ENCODE measurements at places on chromosomes 5 and 9.

DNA sequence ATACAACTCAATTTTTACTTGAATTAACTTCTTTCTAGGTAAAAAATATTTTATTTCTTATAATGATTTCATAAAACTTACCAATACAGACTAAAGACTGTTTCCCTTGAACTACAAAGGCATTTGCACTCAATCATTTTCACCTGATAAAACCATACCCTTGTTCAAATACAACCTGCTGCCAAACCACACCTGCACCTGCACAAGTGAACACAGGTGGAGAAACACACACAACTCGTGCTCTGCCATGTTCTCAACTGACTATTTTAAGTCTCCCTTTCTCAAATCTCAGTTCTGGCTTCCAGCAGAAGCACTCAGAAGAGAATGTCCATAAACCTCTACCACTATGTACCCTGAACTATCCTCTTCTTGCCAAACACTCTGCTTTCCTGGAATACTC lies 1892.1 kb downstream of the MAT2B start:
- no peak for DNase-seq

- no peak for DNase-seq
Measured at GRCh38 chr5:128749136-128749898, 211.3 kb upstream of the FBN2 start.

- no peak for DNase-seq
Measured at GRCh38 chr9:24881361-24881760, 335.7 kb upstream of the IZUMO3 start.

GRCh38 chr5:17094830-17095229 lies 122.6 kb upstream of the BASP1 start:
- DNase-seq: no peak

- DNase-seq: no peak
Measured at GRCh38 chr5:35009019-35009418, 38.7 kb downstream of the AGXT2 start.

DNA sequence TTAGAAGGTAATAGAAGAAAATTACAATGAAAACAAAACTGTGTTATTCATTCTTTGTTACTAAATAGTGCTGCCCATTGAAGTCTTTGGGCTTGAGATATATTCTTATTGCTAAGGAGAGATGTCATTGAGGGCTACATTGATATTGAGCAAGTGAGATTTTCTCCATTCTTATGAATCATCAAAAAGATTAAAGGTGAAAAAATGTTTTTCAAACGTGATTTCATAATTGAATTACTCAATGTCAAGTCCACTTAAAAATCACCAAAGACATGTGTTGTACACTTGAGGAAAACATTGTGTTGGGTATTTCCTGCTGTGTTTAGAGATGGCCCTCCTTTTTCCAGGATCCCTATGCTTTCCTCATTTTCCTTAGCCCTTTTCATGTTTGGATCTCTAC lies 448.1 kb downstream of the NFIB start:
- no peak for DNase-seq

DNA sequence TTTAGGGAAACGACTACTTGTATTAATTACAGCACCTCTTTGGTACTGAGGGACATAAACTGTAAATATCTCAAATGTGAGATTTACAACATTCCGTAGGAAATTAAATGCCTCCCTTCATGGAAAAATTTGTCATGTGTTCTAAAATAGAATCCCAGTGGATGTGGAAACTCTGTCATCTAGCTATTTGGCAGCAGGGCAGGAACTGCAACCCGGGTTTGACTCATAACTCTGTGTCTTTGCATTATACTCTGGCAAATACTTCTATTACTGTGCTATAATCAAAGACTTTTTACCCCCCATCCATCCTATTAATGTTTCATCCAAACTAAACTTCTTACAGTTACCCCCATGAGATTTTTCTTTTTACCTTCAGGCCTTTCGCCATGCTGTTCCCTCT lies 6.6 kb downstream of the PLPPR1 start:
- no peak for DNase-seq

DNA sequence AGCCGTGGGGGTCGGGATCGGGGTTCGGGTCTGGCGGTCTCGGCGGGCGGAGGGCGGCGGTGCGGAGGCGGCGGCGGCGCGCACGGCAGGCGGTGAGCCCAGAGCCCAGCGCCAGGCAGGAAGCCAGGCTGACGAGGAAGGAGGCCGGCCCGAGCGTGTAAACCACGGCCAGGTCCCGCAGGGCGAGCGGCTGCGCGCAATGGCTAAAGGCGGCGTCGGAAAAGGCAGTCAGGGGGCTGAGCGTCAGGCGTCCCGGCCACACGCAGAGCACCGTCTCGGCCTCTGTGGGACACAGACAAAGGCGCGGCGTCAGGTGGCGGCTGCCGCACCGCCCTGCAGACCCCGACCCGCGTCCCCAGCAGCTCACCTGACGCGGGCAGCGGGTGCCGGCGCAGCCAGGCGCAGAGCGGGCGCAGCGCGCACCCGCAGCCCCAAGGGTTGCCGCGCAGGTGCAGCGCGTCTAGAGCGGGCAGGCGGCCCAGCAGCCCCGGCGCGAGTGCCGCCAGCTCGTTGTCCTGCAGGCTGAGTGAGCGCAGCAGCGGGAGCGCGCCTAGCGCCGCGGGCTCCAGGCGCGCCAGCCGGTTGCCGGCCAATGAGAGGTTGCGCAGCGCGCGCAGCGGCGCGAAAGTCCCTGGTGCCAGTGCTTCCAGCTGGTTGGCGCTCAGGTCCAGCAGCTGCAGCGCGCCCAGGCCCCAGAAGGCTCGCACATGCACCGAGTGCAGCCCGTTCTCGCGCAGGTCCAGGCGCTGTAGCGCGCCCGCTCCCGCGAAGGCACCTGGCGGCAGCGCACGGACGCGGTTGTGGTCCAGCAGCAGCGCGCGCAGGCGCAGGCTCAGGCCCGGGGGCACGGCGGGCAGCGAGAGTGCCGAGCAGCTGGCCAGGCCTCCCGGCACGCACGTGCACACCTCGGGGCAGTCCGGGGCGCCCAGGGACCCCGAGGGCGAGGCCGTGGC lies 671 bp downstream of the LRRC26 start:
- DNase-seq: peak; percentile 79

DNA sequence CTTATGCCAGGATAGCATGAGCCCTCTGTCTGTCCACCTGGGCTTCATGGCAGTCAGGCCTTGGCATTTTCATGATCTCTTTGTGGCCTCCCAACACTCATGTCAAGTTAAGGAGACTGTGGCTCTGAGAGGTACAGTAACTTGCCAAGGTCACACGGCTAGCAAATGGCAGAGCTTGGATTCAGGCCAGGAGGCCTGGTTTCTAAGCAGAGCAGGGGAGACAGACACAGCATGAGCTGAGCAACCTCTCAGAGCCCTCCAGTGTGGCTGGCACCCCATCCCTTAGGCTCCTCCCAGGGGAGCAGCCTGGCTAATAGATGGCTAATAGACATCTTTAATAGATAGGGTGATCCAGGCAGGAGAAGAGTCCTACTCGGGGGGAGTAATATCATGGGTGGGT lies 4.1 kb downstream of the SYNPO start:
- no peak for DNase-seq

- DNase-seq: peak; percentile 45
Measured at GRCh38 chr5:179668391-179668790, 12.4 kb downstream of the CBY3 start.

- no peak for DNase-seq
Measured at GRCh38 chr9:99818500-99818899, 3.2 kb upstream of the NR4A3 start.

DNA sequence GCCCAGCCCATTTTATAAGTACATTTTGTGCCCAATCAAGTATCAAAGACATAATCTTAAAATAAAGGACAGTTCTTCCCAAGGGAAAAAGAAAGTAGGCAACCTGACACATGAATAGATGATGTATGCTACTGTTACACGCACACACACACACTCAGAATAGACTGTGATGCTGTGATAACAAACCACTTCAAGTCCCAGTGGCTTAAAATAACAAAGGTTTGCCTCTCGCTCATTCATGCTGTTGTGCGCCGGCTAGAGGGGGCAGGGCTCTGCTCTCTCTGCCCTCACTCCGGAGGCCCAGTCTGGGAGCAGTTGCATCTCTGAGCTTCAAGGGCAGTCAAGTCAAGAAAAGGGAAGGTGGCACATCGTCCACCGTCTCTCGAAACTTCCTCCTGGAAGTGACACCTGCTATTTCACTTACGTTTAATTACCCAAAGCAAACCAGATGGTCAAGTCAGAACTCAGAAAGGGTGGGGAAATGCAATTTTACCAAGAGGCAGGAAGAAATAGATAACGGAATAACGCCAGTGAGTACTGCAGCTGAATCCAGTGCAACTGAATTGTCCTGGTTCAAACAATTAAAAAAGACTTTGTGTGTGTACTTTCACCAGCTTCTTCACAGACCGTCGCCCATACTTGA lies 43.3 kb downstream of the ANKRD33B start:
- DNase-seq: peak; percentile 91

- DNase-seq: no peak
Measured at GRCh38 chr9:19732441-19732951, 56.3 kb downstream of the SLC24A2 start.

- no peak for DNase-seq
Measured at GRCh38 chr5:96112123-96112670, 150.5 kb upstream of the ELL2 start.

DNA sequence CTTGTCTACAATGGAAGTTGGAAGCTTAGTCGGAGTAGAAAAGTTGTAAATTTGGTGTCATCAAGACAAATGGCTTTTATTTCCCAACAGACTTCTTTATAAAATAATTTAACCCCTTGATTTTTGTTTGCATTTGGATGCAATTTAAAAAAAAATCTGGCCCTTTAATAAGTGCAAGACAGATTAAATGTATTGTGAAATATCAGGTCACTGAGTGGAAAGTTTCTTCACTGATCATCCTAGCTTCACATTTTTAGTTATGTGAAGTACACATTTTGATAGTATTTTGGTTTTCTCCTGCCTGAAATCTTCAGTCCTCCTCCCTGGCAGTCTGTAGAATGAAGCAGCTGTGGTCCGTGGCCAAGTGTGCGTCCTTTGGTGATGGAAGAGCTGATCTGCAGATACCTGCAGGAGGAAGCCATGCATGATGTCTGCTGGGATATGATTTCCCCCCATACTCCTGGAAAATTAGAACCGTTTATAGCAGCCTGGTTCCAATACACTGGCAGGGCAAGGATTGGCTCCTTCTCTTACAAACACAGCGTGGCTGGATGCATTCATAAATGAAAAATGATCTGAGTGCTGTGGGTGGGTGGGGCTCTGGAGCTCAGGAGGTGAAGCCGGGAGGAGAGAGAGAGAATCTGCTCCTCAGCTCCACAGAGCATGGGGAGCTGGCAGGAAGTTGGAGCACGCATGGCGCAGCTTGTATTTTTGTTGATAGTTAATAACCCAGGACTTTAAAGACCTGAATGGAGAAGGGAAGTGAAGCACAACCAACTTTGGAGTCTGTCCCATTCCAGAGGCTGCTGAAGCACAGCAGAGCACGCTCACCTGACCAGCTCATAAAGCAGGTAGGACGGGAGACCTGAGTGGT lies 238.4 kb downstream of the GOLPH3 start:
- DNase-seq: no peak

- DNase-seq: no peak
Measured at GRCh38 chr5:13990896-13991295, 46.4 kb upstream of the DNAH5 start.

- DNase-seq: no peak
Measured at GRCh38 chr9:8832955-8833354, 1033.4 kb upstream of the DMAC1 start.

- DNase-seq: no peak
Measured at GRCh38 chr5:100165309-100165708, 369.9 kb upstream of the FAM174A start.

GRCh38 chr5:151810449-151810848 lies 38.7 kb downstream of the G3BP1 start:
- no peak for DNase-seq

DNA sequence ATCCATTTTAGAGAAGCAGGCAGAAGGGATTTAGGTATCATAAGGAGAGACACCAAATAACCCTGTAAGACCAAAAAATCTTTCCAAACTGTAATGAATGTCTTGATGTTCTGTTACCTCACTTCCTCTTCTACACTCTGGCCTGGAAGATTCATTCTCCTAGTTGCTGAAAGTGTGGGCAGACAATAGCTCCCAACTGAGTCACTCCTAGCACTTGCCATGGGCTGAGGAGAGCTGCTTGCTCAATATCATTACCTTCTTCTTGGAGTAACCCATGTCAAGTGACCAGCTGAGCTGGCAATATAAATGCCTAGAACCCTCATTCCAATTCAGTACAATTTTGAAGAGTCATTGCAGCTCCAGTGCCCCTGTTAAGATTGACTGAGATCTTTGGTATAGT lies 1985.5 kb upstream of the CDH6 start:
- DNase-seq: no peak

- no peak for DNase-seq
Measured at GRCh38 chr5:168776070-168776469, 196.9 kb upstream of the PANK3 start.

GRCh38 chr5:149999866-150000255 lies 593 bp downstream of the TIGD6 start:
- no peak for DNase-seq

DNA sequence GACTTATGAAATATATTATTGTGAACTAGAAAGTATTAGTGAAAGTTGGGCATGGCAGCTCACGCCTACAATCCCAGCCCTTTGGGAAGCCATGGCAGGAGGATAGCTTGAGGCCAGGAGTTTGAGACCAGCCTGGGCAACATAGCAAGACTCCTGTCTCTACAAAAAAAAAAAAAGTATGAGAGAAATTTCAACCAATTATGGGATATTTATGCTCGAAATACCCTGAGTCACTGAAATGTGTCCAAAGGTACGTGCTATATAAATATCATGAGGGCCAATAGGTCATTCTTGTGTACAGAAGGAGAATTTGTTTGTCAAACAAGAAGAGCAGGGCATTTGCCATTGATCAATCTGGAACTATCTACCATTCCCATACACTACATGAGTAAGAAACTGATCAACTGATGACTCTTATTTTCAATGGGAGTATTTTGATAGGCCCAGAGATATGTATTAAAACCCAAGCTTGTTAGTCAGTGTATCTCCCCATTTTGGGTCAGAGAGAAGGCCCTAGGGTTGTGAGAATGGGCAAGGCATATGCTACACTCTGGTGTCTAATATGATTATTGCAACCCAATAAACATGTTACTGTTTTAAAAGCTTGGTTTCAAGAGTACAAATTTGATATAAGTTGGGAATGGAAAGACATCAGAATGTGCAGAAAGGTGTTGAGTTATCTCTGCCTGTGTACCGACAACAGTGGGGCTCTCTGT lies 21.7 kb upstream of the HOMER1 start:
- DNase-seq: no peak

GRCh38 chr5:33711094-33711679 lies 180.6 kb downstream of the ADAMTS12 start:
- no peak for DNase-seq

GRCh38 chr5:173920024-173920753 lies 32.0 kb downstream of the CPEB4 start:
- peak; percentile 35 for DNase-seq

DNA sequence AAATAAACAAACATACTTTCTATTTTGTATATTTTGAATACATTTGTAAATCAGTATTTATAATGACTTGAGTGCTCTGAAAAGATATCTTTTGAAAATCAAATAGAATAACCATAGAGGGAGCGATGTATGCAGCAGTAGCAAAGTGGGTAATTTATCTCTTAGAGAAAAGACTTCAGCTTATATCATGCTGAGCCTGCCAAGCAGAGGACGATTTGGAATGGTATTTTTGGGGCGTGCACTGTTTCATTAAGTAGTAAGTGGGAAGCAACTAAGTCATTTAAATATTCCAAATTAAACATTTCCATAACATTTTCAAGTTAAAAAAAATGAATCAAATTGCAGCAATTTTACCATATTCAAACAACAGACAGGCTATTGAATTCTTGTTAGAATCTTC lies 147.6 kb downstream of the CDH10 start:
- DNase-seq: no peak

Measured in HL-60 (cell line).